ENCODE measurements at places on chromosomes 7 and 10.
A peak's percentile ranks its signal among the peaks of the same experiment; 100 is the strongest.

DNA sequence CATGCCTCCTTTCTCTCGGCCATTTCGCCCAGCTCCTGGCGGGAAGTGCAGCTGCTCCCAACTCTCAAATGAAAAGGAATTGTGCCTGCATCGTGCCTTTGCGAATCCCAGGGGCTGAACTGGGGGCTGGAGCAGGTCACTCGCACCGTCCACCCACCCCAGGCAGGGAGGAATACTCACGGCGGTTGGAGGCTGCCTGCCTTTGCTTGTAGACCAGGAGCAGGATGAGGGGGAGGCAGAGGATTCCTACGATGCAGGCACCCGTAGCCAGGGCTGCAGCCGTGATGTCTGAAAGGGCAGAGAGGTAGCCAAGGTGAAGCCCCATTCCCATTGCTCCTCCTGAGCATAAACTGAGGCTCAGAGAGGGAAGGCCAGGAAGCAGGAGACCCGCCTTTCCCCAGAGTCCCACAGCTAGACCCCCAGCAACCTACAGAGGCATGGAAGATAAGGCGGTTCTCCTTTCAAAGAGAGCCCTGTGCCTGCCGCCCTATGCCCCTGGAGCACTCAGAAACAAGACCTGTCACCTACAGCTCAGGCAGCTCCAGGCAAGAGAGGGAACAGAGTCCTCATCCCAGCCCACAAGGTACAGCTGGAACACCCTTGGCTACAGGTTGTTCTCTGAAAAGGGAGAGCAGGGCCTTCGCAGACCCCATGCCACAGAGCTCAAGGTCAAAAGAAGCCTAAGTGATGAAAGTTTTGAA lies 18.0 kb downstream of the VSIR start:
- DNase-seq = no peak

DNA sequence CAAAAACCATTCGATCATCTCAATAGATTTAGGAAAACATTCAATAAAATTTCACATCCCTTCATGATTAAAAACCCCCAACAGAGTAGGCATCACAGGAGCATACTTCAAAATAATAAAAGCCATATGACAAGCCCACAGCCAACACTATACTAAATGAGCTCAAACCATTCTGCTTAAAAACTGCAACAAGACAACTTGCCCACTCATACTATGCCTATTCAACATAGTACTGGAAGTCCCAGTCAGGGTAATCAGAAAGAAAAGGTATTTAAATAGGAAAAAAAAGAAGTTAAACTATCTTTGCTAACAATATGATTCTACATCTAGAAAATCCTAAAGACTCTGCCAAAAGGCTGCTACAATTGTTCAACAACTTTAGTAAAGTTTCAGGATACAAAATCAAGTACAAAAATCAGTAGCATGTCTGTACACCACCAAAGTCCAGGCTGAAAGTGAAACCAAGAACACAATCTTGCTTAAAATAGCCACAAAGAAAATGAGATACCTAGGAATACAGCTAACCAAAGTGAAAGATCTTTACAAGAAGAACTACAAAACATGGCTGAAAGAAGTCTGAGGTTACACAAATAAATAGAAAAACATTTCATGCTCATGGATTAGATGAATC lies 882.6 kb downstream of the GRM8 start:
- no peak for DNase-seq

DNA sequence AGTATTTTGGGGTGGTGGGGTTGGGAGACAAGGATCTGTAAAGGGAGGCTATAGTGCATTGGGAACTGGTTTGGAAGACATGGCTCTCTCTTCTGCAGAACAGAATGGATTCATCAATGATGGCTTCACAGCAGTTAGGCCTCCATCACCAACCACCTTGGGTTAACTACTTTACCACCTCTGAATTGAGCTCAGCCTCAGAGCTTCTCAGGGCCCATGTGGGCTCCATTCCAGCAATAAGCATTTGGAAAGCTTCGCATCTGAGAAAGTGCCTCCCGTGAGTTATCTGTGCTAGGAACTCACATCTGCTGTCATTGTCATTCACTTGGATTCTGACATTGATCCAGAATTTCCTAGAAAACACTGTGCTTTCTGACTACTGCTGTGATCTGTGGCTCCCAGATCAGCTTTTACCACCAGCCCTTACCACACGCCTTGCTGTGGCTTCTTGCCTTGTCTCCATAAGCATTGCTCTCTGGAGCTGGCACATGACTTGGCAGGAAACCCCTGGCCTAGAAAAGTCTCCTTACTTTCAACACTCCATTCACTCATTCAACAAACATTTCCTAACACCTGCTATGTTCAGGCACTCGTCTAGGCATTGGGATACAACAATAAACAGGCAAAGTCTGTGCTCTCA lies 70.7 kb upstream of the ADO start:
- no peak for DNase-seq

DNA sequence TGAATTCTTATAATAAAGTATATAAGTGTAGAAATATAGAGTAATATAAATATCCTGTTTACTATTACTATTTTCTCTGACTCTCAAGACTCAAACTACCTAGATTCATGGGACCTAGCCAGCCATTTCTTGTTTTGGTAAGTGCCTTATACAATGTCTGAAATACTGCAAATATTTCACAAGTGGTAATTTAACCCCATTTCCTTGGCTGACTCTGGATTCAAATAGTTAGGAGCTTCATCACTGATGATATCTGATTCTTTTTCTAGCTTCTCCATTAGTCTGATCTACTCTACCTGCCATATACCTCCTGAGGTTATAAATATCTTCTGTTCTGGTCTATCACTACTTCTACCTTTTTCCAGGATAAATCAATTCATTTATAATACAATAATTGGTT lies 6.4 kb upstream of the RALA start:
- no peak for DNase-seq

DNA sequence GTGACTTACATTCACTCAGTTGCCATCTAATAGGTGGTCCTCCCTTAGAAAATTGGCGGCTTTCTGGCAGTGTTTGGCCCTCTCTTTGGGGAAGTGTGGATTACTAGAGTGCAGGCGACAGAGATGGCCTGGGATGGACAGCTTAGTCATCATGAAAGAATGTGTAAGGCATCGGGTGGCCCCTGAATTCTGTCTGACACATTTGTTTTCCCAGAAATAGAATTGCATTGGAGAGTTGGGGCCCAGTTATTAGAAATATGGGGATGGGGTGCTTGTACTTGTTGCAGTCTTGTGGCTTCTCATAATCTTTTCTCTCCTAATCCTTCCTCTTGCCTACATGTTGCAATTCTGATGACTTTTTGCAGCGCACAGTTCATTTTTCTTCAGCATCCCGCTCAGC lies 13.8 kb downstream of the TCF7L2 start:
- no peak for DNase-seq

- no peak for DNase-seq
These were observed 59.7 kb downstream of the HYCC1 start for GRCh38 chr7:22954251-22954650.

- DNase-seq = no peak
These were observed 27.0 kb downstream of the JMJD1C start for GRCh38 chr10:63438506-63439498.

GRCh38 chr10:22369434-22370072 lies 24.3 kb downstream of the SPAG6 start:
- peak; percentile 71 for DNase-seq

DNA sequence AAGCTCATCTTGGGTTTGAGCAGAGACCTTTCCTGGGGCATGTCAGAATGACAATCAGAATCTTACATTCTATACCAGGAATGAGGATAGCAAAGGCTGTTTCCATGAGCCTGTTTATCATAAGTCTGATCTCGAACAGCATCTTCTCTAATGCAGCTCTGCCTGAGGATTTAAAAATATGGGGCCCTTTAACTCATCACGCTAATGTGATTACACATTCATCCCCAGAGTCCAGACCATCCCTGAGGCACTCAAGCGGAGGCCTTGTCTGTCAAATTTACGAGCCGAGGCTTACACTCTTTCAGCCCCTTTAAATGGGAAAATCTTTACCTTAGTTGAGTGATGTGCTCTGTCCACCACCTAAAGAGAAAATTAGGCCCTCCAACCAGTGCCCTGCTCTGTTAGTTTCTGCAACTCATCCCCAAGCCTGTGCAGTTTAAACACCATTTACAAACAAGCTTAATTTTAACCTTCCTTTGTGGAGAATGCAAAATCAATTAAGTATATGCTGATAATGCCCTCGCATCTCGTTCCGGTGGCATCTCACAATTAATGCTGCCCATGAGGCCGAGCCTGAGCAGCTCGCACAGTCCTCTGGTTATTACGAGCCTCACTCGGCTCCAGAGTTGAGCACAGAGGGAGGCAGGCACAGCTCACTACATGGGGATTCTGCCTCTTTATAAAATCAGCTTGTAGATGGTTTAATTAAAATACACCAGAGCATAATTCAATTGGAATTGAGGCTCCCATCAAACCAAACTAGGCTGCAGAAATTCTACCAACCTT lies 16.0 kb downstream of the CHST15 start:
- no peak for DNase-seq

DNA sequence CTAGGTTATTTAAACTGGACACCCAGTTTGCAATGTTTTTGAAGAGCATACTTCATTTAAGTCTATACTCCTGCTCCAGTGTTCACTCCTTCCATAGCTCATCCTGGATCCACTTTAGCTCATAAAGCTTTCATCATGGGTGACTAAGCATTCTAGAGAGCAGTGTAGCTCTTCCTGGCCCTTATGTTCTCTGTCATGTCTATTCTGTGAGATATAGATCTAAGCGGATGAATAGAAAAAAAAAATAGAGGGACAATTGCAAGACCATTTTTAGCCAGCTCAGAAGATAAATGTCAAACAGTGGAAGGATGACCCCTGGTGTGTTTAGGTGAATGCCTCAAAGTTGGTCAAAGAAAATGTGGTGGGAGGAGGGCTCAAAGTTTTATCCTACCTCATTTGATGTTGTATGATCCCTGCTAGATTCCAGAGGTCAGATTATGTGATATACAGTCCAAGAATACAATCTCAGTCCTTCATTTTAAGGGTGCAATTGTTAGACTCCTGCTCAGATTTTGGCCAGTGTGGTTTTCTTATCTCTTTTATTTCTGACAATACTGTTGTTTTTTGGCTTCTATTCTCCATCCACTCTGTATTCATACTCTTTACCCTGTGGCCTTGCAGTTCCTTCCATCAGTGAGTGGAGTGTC lies 7.5 kb upstream of the HECW1 start:
- DNase-seq = no peak

DNA sequence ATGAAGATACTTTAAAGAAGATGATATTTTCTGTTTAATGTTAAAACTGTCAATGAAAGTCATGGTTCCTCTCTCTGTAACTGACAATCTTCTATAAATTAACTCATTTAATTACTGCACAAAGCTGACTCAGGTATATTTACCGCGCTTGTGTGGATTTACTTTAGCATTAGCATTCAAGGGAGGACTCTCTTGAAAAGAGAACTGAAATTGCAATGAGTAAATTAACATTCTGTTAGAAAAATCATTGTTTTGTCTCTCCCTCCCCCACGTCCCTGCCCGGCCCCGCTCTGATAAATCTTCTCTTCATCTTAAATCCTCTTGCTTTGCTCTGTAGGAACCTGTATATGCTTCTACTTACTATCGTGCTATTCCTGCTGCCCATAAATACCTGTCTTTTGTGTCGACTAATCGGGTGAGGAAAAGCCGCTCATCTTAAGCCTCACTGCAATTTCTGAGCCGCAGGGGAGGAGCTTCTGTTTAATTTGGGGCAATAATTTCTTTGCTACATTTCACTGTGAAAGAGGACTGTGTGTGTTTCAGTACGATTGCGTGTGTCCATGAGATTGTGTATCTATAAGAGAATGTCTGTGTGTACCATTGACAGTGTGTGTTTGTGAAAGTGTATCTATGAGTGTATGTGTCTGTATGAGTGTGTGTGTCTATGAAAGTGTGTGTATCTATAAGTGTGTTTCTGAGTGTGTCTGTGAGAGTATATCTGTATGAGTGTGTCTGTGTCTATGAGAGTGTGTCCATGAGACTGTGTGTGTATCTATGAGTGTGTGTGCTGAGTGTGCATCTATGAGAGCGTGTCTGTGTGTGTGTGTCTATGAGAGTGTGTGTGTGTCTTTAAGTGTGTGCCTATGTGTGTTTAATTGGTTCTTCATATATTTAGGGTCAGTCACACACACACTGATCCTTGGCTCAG lies 46.5 kb upstream of the LYZL2 start:
- DNase-seq = no peak

DNA sequence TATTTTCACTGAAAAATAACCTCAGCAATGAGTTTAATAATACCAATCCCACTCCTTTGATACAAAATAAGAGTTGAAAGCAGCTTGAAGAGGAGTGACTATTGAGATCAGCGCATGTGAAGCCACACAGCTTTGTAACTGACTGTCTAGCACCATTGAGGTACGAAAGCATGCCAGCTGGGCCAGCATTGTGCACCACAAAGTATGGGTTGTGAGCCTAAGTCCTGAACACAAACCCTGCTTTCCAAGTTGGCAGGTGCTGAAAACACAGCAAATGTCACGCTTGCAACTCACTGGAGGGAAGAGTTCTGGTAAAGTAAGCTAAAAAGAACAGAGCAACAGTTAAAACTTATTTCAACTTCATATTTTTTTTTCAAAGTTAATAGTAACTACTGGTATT lies 4.0 kb upstream of the FAM53B start:
- no peak for DNase-seq

GRCh38 chr7:45686441-45687184 lies 112.4 kb downstream of the ADCY1 start:
- DNase-seq = no peak

- no peak for DNase-seq
These were observed 41.6 kb upstream of the EPHB6 start for GRCh38 chr7:142813226-142813625.

DNA sequence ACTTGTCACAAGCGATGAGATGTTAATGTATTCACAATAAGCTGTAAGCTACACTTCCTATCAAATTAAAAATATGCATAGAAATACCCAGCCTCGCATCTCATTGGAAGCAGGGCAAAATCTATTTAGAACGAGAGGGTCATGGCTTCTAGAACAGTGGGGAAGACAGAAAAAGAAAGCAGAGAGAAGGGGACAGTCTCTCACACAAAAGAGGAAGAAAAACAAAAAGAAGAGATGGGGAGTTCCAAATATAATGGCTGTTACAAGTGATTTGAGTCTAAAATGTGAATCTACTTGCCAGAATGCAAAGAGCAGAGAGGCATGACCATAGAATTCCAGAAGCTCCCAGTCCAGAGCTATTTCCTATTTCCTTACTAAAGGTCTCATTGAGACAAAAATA lies 13.8 kb downstream of the LRRN3 start:
- no peak for DNase-seq

- no peak for DNase-seq
These were observed 43.7 kb downstream of the RNF32 start for GRCh38 chr7:156684251-156684650.

Measured in NB4 (cell line).